ENCODE measurements at places on chromosomes 11 and 22. TPM values are rescaled to one million over a fixed set of nuclear protein-coding genes. Genes with fewer than 3 reads are reported as not detected.

Gene P2RY2
- polyA plus RNA-seq = 4.8 TPM

Gene RBFOX2
- polyA plus RNA-seq = 67.0 TPM

Gene GVQW3
- polyA plus RNA-seq = 5.4 TPM

Gene YWHAH
- 90.3 TPM for polyA plus RNA-seq

Gene A4GALT
- polyA plus RNA-seq = 5.5 TPM

Gene HORMAD2
- polyA plus RNA-seq = not detected

- H3K27me3 ChIP-seq = no peaks in the 10 kb centered on the region
- DNase-seq = no peak
- no peaks in the 10 kb centered on the region for H3K36me3 ChIP-seq
- H3K27ac ChIP-seq = no peak overlapping the region
- no peak overlapping the region for H3K4me3 ChIP-seq
These were observed 31.2 kb downstream of the POU2AF3 start for GRCh38 chr11:111329306-111330204.

- H3K27me3 ChIP-seq = peaks cover 97% of the 10 kb centered on the region
- no peaks in the 10 kb centered on the region for H3K36me3 ChIP-seq
- H3K4me3 ChIP-seq = no peak within 1 kb of the TSS
These were observed at the start of gene BSX for GRCh38 chr11:122981388-122982264. BSX (minus strand) TSS chr11:122981834; CDS start chr11:122981671, 163 bp downstream.

DNA sequence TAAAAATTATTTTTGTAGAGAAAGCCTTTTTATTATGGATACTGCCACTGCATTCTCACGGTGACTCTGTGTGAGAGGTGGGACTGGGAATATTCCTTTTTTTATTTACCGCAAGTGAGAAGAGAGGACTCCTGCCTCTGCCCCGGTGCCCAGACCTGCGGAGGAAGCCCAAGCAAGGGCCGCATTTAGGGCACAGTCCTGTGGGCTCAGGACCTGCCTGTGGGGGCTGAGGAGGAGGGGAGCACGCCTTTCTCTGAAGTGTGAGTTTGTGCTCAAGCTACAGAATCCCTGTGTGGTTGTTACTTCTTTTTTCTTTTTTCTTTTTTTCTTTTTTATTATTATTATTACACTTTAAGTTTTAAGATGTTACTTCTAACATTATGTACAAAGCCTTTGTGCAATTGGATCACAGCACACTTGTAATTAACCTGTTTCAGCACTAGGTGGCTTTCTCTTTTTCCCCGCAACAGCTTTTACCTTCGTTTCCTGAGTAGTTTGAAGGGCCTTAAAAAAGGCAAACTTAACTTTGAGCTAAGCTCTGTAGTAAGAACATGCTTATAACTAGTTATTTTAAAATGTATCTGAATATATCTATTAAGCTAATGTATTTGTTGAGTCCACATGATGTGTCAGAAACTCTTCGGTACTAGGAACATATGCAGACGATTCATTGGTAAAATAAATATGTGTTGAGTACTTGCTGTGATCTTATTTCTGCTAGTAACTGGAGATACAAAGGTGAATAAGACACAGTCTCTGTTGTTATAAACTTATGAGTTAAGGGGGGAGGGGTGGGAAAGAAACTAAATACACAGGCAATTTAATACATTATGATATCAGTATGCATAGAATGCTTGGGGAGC, 18.3 kb downstream of the AMOTL1 start:
- H3K27me3 ChIP-seq = no peaks in the 10 kb centered on the region
- H3K4me3 ChIP-seq = no peak overlapping the region
- peak; percentile 51 for DNase-seq
- no peaks in the 10 kb centered on the region for H3K36me3 ChIP-seq
- H3K4me1 ChIP-seq = peaks cover 29% of the 10 kb centered on the region

GRCh38 chr11:40921246-40921645, 538.2 kb downstream of the LRRC4C start:
- no peak overlapping the region for H3K27ac ChIP-seq
- DNase-seq = no peak
- H3K4me3 ChIP-seq = no peak overlapping the region
- no peaks in the 10 kb centered on the region for H3K4me1 ChIP-seq

DNA sequence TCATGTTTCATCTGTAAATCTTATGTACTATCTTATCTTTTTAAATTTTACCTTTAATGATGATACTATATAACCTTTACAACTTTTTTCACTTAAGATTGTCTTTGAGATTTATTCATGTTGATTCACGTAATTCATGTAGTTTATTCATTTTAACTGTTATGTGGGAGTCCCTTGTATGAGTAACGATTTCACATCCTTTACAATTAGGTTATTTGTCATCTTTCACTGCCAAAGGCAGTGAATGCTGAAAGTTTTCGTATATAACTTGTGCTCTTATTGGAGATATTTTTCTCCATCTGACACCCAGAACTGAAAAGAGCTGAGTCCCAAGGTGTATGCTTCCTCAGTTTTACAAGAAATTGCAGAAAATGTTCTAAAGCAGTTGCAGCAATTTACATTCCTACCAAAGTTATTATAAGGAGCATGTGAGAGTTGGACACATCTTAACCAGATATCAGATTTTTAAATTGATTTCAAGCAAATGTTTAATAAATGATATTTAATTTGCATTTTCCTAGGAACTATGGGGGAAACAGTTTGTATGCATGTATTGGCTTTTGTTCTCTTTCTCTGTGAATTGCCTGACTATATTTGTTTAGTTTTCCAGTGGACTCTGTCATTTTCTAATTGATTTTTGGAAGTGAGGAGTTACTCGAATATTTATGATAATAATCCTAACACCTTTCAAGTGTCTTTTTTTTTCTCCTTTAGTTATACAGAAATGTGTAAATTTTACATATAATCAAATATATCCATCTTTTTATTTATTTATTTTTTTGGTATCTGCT, 6.4 kb downstream of the ARL14EP start:
- H3K36me3 ChIP-seq = peaks cover 11% of the 10 kb centered on the region
- H3K27ac ChIP-seq = no peak overlapping the region
- no peak for DNase-seq
- no peaks in the 10 kb centered on the region for H3K4me1 ChIP-seq
- H3K27me3 ChIP-seq = no peaks in the 10 kb centered on the region

DNA sequence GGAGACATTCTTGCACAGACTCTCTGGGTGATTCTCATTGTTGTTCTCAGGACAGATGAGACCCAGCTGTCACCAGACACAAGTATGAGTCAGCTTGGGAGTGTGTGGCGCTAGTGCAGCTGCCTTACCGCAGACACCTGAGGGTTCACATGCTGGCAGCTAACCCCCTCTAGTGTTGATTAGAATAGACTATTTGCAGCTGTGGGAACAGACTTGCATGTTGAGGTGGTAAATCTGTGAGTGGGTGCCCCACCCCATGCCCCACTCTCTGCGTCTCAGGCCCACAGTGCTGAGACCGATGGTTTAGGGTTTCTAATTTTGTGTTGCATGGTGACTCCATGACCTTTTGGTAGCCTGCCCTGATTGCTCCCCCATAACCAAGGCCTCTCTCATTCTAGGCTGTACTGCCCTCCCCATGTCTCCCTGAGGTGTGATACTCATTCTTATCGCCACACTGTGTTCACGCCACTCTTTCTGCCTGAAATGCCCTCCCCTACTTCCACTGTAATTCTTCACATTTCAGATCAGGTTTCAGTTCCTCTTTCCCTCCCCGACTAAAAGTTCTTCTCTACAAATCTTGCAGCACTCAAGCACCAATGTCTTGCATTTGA, 73.7 kb upstream of the KIRREL3 start:
- no peak overlapping the region for H3K27ac ChIP-seq
- no peak overlapping the region for H3K4me3 ChIP-seq
- H3K27me3 ChIP-seq = peaks cover 5% of the 10 kb centered on the region
- H3K36me3 ChIP-seq = no peaks in the 10 kb centered on the region
- DNase-seq = peak; percentile 60
- no peaks in the 10 kb centered on the region for H3K4me1 ChIP-seq

DNA sequence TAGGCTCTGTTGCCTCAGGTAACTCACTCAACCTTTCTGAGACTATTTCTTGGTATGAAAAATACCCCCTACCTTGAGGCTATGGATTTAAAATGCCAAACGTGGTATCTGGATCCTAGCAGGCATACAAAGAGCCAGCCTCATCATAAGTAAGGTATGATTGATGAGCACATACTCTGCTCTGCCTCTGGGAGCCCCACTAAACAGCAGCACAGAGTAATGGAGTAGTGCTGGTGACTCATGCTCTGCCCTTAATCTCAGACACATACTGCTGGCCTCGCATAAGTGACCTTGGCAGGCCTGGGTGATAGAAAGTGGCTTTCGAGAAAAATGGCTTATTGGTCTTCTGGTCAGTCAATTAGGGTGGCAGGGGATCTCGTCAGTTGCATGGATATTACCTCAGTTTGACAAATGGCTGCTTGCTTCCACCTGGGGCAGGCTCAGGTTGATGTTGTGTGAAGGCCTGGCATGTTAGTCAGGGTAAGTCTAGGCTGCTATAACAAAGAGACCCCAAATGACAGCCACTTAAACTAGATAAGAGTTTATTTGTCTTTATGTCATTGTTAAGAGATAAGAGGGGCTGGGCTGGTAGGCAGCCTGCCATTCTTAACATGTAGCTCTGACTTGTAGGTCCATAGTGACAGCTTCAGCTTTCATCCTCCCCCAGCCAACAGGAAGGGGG, 15.2 kb upstream of the SLC6A5 start:
- H3K4me1 ChIP-seq = no peaks in the 10 kb centered on the region
- H3K27me3 ChIP-seq = peaks cover under 1% of the 10 kb centered on the region

- peaks cover 34% of the 10 kb centered on the region for H3K4me1 ChIP-seq
- DNase-seq = peak; percentile 90
- no peak overlapping the region for H3K4me3 ChIP-seq
- peaks cover 12% of the 10 kb centered on the region for H3K36me3 ChIP-seq
These were observed 11.2 kb downstream of the TOM1 start for GRCh38 chr22:35310556-35311550.

DNA sequence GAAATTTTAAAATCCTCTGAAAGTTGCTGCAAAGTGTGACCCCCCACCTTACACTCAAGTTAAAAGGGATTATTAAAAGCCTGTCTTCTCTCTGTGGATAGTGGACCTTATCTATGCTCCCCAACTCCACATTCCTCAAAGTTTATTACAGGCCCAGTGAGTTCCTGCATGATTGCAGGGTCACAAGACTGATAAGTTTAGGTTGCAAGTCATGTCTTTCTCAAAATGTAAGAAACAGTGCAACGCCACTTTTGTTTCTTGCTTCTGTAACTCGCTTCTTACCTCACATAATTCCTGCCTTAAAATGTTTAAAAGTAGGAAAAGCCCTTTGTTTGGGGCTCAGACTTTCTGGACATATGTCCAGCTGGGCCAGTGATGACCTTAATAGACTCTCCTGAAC, 38.4 kb upstream of the GLYAT start:
- H3K4me3 ChIP-seq = peak overlapping the region; percentile 8
- DNase-seq = no peak
- H3K4me1 ChIP-seq = peaks cover 54% of the 10 kb centered on the region
- H3K27me3 ChIP-seq = no peaks in the 10 kb centered on the region
- H3K36me3 ChIP-seq = no peaks in the 10 kb centered on the region

DNA sequence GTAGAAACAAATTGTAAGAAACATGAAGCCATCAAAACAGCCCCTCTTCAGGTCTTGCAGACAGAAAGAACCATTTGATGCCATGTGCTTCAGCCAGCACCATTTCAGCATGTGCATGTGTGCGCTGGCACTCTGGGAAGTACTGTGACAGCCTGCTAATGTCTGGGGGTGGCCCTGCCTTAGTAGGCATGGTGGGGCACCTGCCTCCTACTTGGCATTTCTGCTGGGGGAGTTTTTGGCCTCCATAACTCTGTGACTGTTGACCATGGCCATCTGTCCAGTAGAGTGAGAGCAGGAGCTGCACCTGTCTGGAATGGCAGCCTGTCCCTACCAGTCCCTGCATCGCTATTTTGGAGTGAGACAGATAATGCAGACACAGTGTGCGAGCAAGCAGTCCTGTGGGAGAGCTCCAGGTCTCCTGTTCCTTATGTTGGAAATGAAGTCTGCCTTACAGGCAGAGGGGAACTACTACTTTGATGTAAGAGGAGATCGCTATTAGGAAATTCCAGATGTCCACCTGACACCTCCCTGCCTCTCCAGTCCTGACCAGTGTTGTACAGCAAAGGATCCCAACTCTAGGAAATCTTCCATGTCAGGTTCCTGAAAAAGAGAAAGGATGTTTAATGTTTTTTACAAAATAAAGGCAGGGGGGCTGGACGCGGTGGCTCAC, 102.5 kb downstream of the ATXN10 start:
- no peaks in the 10 kb centered on the region for H3K27me3 ChIP-seq
- H3K4me3 ChIP-seq = no peak overlapping the region
- no peaks in the 10 kb centered on the region for H3K4me1 ChIP-seq
- H3K27ac ChIP-seq = no peak overlapping the region
- H3K36me3 ChIP-seq = peaks cover 6% of the 10 kb centered on the region
- DNase-seq = no peak

DNA sequence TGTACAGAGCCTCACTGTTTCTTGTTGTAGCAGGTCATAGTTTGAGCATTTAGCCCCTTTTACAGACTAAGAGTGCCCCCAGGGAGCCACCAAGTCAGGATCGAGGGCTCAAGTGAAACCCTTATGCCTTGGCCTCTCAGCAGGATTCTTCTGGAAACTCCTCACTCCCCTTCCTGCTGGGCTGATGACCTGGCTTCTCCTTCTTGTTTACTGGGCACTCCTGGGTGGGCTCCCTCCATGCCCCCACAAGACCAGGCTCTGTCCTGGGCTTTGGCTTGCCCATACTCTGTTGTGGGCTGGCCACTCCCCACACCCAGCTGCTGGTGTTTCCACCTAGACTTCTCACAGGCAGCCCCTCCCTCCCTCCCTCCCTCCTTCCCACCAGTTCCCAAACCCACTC, 69.6 kb downstream of the MED15 start:
- H3K36me3 ChIP-seq = peaks cover 89% of the 10 kb centered on the region
- H3K27ac ChIP-seq = no peak overlapping the region
- no peak for DNase-seq
- no peaks in the 10 kb centered on the region for H3K4me1 ChIP-seq

- no peak overlapping the region for H3K4me3 ChIP-seq
- H3K27ac ChIP-seq = no peak overlapping the region
- H3K4me1 ChIP-seq = no peaks in the 10 kb centered on the region
- no peaks in the 10 kb centered on the region for H3K27me3 ChIP-seq
- H3K36me3 ChIP-seq = no peaks in the 10 kb centered on the region
- no peak for DNase-seq
These were observed 43.3 kb downstream of the PDGFD start for GRCh38 chr11:104120493-104121137.

DNA sequence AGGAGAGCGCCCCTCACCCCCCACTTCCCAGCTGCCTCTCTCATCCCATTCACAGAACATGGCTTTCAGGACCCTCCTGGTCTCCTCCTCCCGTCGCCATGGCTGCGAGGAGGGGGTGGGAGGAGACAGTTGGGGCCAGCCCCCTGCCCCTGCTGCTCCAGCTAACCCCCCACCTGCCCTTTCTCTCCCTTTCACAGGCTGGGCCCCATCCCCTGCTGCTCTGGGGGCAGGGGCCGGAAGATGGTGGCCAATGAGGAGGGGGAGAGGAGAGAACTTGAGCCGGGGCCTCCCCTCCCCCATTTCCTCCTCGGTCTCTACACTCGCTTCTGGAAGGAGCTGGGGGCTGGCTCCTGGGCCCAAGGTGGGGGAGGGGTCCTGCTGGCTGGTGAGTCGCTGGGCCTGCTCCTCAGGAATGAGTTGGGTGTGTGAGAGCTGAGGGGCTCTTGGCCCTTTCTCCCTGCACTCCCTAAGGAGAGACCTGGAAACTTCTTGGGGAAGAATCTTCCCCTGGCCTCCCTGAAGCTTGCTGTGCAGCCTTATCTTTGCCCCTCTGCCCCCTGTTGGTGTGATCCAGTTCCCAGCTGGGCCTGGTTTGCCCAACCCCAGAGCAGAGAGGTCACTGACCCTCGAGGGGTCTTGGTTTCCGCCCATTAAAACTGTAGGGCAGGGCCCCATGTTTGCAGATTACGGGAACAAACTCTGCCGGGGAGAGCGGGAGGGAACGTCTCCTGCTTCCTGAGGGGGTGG, 10.2 kb downstream of the YPEL4 start:
- peaks cover 3% of the 10 kb centered on the region for H3K27me3 ChIP-seq
- peak overlapping the region; percentile 82 for H3K27ac ChIP-seq
- peaks cover 26% of the 10 kb centered on the region for H3K4me1 ChIP-seq
- H3K36me3 ChIP-seq = no peaks in the 10 kb centered on the region
- H3K4me3 ChIP-seq = peak overlapping the region; percentile 89

Measured in large intestine (tissue), 12 donors.